ENCODE measurements at places on chromosomes 12 and 14. TPM values are rescaled to one million over a fixed set of nuclear protein-coding genes. Genes with fewer than 3 reads are reported as not detected.

DNA sequence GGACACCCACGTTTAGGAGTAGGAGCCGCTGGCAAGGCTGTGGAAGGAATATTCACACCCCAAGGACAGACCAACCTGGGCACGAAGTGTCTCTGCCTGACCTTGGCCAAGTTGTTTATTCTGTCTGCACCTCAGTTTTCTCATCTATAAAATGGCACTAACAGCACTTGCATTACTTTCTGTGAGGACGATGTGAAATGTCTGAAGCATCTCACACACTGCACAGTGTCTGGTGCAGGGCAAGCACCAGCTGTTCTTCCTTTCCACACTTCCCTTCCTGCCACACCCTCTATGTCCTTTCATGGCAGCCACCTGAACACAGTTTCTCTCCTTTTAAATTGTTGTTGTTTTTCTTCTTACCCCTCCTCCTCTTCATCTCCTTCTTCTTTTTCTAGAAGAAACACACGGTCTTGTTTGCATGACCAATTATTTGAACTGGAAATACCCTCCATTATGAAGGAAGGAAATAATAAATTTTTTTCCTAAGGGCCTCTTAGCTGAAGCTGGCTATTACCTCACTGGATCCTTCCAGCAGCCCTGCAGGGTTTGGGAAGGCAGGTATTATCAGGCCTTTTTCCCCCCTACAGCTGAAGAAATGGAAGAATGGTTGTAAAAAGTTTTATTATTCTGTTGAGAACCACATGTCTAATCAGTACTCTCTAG is 42.9 kb upstream of the ATP23 start:
- peak overlapping the region; percentile 98 for H3K27ac ChIP-seq
- no peaks in the 10 kb centered on the region for H3K27me3 ChIP-seq
- no peak for DNase-seq
- H3K4me3 ChIP-seq = no peak overlapping the region
- H3K4me1 ChIP-seq = peaks cover 47% of the 10 kb centered on the region

DNA sequence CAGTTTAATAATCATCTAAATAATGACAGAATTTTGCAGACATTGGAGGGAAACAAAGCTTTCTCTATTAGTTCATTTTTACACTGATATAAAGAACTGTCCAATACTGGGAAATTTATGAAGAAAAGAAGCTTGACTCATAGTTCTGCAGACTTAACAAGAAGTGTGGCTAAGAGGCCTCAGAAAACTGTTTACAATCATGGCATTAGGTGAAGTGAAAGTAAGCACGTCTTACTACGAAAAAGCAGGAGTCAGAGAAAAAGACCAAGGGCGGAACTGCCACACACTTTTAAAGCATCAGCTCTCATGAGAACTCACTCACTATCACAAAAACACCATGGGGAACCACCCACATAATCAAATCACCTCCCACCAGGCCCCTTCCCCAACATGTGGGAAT is 804.4 kb downstream of the FLRT2 start:
- no peak overlapping the region for H3K4me3 ChIP-seq
- H3K36me3 ChIP-seq = no peaks in the 10 kb centered on the region
- H3K27ac ChIP-seq = no peak overlapping the region
- no peak for DNase-seq
- no peaks in the 10 kb centered on the region for H3K27me3 ChIP-seq

- H3K27ac ChIP-seq = no peak overlapping the region
- no peaks in the 10 kb centered on the region for H3K4me1 ChIP-seq
- H3K27me3 ChIP-seq = no peaks in the 10 kb centered on the region
- DNase-seq = no peak
- H3K36me3 ChIP-seq = no peaks in the 10 kb centered on the region
These were observed 83.2 kb downstream of the PEBP1 start for GRCh38 chr12:118219106-118219505.

- H3K4me3 ChIP-seq = no peak overlapping the region
- DNase-seq = no peak
- H3K36me3 ChIP-seq = peaks cover 19% of the 10 kb centered on the region
- peaks cover 2% of the 10 kb centered on the region for H3K4me1 ChIP-seq
- no peak overlapping the region for H3K27ac ChIP-seq
- no peaks in the 10 kb centered on the region for H3K27me3 ChIP-seq
These were observed 13.9 kb downstream of the CKB start for GRCh38 chr14:103508521-103509329.

GRCh38 chr12:49974231-49974675 is 1.5 kb downstream of the AQP6 start:
- H3K36me3 ChIP-seq = no peaks in the 10 kb centered on the region
- DNase-seq = peak; percentile 88
- no peaks in the 10 kb centered on the region for H3K27me3 ChIP-seq
- H3K4me1 ChIP-seq = no peaks in the 10 kb centered on the region

The MYF6 gene
- total RNA-seq = not detected

DNA sequence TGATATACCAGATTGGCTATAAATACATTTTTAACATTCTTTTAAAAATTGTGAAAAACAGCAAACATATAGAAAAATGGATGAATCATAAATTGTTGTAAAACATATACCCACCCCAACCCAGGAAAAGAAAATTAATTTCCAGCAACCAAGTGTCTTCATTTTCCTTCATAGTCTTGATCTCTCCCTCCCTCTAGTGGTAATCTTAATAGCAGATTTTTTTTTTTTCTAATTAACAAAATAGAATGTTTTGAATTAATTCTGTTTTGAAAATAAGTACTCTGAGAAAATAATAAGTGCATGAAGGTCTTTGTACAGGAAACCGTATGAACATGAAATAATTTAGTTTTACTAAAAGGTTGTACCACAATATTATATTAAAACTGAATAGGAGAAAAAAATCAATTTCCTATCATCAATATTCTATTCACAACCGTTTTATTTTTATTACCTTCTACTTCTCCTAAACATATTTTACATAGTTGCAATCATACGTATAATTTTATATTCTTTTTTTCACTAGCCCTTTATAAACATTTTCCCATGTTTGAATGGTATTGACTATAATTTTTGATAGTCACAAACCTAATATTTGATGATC is 7.0 kb downstream of the ETNK1 start:
- H3K36me3 ChIP-seq = no peaks in the 10 kb centered on the region
- DNase-seq = no peak
- H3K27ac ChIP-seq = no peak overlapping the region
- no peak overlapping the region for H3K4me3 ChIP-seq

- no peak overlapping the region for H3K27ac ChIP-seq
- H3K4me1 ChIP-seq = no peaks in the 10 kb centered on the region
- H3K36me3 ChIP-seq = no peaks in the 10 kb centered on the region
- DNase-seq = no peak
These were observed 310.6 kb downstream of the NPAS3 start for GRCh38 chr14:33249233-33249820.

DNA sequence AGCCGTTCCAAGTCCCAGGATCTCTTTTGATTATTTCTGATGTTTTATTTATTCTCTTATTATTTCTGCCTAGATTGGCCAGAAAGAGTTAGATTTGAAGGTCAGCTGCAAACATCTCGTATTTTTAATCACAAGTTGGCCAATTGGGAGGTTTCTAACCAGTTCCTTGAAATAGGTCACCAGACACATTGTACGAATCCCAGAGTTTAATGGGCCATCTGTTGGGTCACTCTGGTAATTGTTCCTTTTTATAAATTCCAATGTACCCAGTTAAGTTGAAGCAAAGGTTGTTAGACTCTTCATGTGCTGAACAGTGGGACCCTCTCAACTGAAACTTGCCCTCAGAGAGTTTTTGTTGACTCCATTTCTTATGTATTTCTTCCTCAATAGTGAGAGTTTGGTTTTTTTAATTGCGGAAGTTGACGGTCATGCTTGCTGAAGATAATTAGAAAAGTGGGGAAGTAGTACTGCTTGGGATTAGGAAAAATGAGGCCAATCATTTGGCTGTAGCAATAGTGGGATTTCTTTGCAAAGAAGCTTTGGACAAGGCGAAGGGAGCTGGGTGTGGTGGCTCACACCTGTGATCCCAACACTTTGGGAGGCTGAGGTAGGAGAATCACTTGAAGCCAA is 382.7 kb upstream of the RGS6 start:
- H3K4me1 ChIP-seq = no peaks in the 10 kb centered on the region
- no peak overlapping the region for H3K4me3 ChIP-seq
- H3K36me3 ChIP-seq = no peaks in the 10 kb centered on the region
- DNase-seq = no peak
- H3K27ac ChIP-seq = no peak overlapping the region

GRCh38 chr12:53480491-53481442 is 18.5 kb downstream of the MAP3K12 start:
- no peak for DNase-seq
- H3K4me3 ChIP-seq = no peak overlapping the region
- no peaks in the 10 kb centered on the region for H3K27me3 ChIP-seq
- no peaks in the 10 kb centered on the region for H3K4me1 ChIP-seq
- no peak overlapping the region for H3K27ac ChIP-seq

The KLRG1 gene
- 7.7 TPM for total RNA-seq

DNA sequence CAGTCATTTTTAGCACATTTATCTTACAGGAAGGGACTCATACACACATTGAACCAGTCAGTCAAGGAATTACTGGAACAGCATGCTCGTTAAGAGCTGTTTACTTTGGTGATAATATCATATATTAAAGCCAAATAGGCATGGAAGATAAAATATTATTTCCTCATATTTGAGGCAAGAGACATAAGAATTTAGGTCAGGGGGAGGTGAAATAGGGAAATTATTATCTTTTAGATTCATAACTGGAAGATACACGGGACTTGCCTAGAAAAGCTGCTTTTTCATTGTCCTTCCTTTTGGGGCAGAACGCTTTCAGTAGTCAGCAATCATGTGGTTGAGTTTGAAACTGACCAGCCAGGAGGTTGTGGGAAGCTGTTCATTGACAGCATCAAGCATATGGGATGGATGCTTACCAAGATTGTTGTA is 72.5 kb downstream of the NTN4 start:
- no peak for DNase-seq
- H3K27me3 ChIP-seq = no peaks in the 10 kb centered on the region
- peak overlapping the region; percentile 30 for H3K27ac ChIP-seq
- H3K36me3 ChIP-seq = peaks cover 9% of the 10 kb centered on the region
- H3K4me3 ChIP-seq = no peak overlapping the region

- no peak for DNase-seq
- H3K36me3 ChIP-seq = no peaks in the 10 kb centered on the region
- H3K27me3 ChIP-seq = no peaks in the 10 kb centered on the region
- no peak overlapping the region for H3K4me3 ChIP-seq
- no peak overlapping the region for H3K27ac ChIP-seq
These were observed 231.5 kb upstream of the FOXN3 start for GRCh38 chr14:89648510-89648909.

The SIRT4 gene
- total RNA-seq = 1.5 TPM

The PLEKHD1 gene
- total RNA-seq = 0.25 TPM

DNA sequence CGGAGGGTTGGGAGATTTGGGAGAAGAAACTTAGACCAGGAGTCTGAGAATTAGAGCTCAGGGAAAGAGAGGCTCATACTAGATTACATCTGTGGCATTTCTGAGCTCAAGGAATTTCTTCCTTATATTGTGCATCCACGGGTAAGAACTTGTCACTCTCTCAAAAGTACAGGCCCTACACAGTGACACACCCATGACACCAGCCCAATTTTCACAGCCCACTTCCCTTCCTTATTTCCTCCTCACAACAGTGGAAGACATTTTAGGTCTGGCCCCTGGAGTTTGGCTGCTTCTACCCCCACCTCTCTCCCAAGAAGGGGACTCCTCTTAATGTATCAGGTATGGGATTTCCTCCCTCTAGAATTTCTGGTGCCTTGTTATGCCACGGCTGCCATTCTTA is 9.2 kb upstream of the ZNF385A start:
- H3K4me3 ChIP-seq = no peak overlapping the region
- H3K36me3 ChIP-seq = no peaks in the 10 kb centered on the region
- no peaks in the 10 kb centered on the region for H3K27me3 ChIP-seq

GRCh38 chr14:88479574-88479987 is 75.2 kb downstream of the PTPN21 start:
- H3K4me1 ChIP-seq = no peaks in the 10 kb centered on the region
- H3K36me3 ChIP-seq = no peaks in the 10 kb centered on the region
- no peak overlapping the region for H3K27ac ChIP-seq

- no peaks in the 10 kb centered on the region for H3K27me3 ChIP-seq
- peak; percentile 24 for DNase-seq
- H3K4me3 ChIP-seq = no peak overlapping the region
- no peaks in the 10 kb centered on the region for H3K36me3 ChIP-seq
- no peak overlapping the region for H3K27ac ChIP-seq
These were observed 53.4 kb upstream of the ANO4 start for GRCh38 chr12:100741084-100741711.

DNA sequence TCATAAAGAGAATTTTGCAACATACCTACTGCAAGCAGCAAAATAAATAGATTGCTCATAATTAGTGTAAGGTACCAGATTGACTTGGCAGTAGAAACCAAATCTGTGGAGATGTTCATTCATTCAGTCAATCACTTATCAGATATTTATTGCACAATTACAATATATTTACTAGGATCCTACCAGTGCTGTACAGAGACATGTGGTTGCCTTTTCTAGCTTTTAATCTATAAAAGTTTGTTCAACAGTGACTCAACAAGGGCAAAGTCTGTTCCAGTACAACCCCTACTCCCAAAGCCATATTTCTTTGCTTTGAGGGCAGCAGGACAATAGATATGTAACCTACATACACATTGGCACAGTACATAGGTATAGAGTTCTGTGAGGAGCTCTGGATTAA is 27.3 kb downstream of the ABCD2 start:
- H3K4me3 ChIP-seq = no peak overlapping the region
- no peaks in the 10 kb centered on the region for H3K36me3 ChIP-seq
- H3K27ac ChIP-seq = no peak overlapping the region
- DNase-seq = no peak

The IFNG gene
- not detected for total RNA-seq

- DNase-seq = no peak
- no peaks in the 10 kb centered on the region for H3K4me1 ChIP-seq
- no peaks in the 10 kb centered on the region for H3K36me3 ChIP-seq
- no peaks in the 10 kb centered on the region for H3K27me3 ChIP-seq
- H3K4me3 ChIP-seq = no peak overlapping the region
These were observed 406.4 kb upstream of the TMEM132C start for GRCh38 chr12:127860536-127860935.

The HOXC12 gene
- total RNA-seq = not detected

DNA sequence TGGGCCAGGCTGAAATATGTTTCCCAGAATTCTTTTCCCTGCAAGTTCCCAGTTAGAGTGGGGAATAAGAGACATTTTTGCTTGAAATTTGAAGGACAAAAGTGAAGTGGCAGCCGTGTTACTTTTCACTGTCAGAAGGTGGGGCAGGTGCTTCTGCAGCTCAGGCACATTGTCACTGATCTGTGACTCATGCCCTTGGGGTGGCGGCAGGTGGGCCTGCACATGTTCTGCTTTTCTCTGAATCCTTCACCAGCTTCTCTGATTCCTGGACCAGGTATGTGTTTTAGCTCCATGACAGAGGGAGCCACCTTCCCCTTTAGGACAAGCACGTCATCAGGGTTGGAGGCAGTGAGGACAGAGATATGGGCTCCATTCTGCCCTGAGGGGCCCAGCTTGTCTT is 11.7 kb upstream of the KCNA5 start:
- no peaks in the 10 kb centered on the region for H3K4me1 ChIP-seq
- H3K4me3 ChIP-seq = no peak overlapping the region
- no peaks in the 10 kb centered on the region for H3K36me3 ChIP-seq
- no peak for DNase-seq
